ENCODE measurements at places on chromosomes 2 and 18.

- DNase-seq: no peak
Observed at GRCh38 chr18:58387716-58388115, 241.2 kb downstream of the ALPK2 start.

DNA sequence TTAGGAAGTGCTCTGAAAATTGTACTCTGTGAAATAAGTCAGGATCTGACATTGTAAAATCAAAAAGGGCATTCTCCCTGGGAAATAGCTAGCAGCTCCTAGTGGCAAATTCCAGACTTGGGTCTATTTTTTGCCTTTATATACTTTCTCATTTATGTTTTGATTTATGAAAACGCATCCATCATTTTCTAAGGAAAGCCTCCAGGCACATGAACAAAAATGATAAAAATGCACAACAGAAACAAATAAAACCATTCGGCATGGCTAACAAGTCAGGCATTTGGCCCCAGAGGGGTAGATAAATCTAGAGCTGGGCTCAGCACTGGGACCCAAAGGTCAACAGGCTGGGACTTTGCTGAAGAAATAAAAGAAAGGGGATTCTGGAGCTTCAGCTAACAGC, 167.0 kb downstream of the BCL11A start:
- DNase-seq: no peak

- no peak for DNase-seq
Observed at GRCh38 chr2:209476367-209477208, 52.7 kb downstream of the MAP2 start.

GRCh38 chr2:85580206-85580605, 2.8 kb downstream of the VAMP8 start:
- DNase-seq: no peak

DNA sequence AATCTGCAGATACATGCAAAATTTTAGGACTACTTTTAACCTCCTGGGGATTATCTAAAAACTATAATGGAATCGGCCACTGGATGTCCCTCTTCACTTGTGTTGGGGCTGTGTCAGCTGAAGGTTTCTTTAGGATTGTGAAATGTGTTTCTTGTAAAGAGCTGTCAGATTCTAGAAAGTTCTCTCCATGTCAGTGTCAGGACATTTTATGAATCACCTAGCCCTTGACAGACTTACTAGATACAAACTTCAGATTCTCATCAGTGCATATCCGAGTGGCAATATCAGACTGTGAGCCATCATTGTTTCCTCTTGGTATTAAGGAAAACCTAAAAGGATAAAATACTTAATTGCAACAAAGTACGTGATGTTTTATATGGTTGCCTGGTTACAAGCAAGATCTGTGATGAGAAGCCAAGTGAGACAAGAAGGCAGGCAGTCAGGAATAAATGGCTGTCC, 107.3 kb downstream of the CPS1 start:
- no peak for DNase-seq

- no peak for DNase-seq
Observed at GRCh38 chr2:11896386-11896785, 150.0 kb downstream of the LPIN1 start.

DNA sequence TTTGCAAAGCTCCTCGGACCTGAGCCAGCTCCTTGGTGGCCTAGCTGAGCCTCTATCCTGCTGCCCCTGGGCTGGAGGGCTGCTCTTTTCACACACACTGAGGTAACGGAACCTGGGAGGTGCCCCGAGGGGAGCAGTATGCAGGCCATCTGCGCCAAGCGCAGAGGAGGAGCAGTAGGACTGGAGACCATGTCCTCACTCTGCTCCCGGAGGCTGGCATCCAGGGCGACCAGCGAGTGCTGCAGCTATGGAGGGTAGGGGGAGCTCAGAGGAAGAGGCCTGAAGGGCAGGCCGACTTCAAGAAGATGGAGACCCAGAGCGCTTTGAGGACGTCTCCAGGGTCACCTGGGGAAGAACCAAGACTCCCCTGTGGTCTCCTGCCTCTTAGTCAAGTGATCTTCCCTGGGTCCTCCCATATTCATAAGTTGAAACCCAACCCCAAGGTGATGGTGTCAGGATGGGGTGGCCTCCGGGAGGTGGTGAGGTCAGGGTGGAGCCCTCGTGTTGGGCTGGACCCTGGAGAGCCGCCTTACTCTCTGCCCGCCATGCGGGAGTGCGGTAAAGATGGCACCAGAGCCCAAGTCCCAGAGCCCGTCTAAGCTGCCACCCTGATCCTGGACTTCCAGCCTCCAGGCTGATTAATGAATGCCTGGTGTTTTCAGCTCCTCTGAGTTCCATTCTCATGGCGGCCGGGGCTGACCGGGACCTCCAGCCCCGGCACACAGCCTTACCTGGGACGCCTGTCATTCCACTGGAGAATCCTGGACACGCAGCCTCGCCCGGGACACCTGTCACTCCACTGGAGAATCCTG, 160.7 kb downstream of the NDUFA10 start:
- no peak for DNase-seq

- DNase-seq: no peak
Observed at GRCh38 chr2:49830846-49831245, 676.5 kb upstream of the FSHR start.

- DNase-seq: no peak
Observed at GRCh38 chr2:179036353-179036905, 13.5 kb downstream of the CCDC141 start.

- DNase-seq: no peak
Observed at GRCh38 chr18:32450874-32451273, 19.8 kb downstream of the GAREM1 start.

DNA sequence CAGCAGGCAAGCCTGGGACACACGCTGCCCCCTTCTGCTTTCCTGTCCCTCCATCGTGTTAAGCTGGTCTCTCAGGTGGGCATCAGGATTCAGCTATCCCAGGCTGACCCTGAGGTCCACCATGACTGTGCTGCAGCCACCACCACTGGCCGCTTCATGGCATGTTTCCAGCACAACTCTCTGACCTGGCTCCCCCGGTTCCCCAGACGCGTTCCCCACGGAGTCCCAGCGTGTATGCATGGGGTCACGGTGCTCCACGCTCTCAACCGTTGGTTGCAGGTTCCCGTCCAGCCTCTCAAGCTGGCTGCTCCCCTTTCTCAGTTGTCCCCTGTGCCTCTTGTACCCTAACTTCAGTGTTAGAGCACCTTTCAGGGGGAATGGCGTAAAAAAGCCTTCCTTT, 20.3 kb downstream of the HPCAL1 start:
- no peak for DNase-seq

GRCh38 chr2:16096962-16097361, 156.6 kb downstream of the MYCN start:
- no peak for DNase-seq

- DNase-seq: no peak
Observed at GRCh38 chr2:166725927-166726924, 162.1 kb upstream of the XIRP2 start.

GRCh38 chr2:106130251-106130998, 63.7 kb downstream of the UXS1 start:
- no peak for DNase-seq

GRCh38 chr2:64262071-64262470, 117.9 kb upstream of the PELI1 start:
- no peak for DNase-seq

GRCh38 chr2:135066710-135067109, 14.6 kb downstream of the RAB3GAP1 start:
- no peak for DNase-seq

- DNase-seq: no peak
Observed at GRCh38 chr2:186612026-186612425, 22.2 kb downstream of the ITGAV start.

- no peak for DNase-seq
Observed at GRCh38 chr2:52931660-52932059, 835.9 kb upstream of the CHAC2 start.

- no peak for DNase-seq
Observed at GRCh38 chr18:79609841-79610281, 69.7 kb upstream of the CTDP1 start.

DNA sequence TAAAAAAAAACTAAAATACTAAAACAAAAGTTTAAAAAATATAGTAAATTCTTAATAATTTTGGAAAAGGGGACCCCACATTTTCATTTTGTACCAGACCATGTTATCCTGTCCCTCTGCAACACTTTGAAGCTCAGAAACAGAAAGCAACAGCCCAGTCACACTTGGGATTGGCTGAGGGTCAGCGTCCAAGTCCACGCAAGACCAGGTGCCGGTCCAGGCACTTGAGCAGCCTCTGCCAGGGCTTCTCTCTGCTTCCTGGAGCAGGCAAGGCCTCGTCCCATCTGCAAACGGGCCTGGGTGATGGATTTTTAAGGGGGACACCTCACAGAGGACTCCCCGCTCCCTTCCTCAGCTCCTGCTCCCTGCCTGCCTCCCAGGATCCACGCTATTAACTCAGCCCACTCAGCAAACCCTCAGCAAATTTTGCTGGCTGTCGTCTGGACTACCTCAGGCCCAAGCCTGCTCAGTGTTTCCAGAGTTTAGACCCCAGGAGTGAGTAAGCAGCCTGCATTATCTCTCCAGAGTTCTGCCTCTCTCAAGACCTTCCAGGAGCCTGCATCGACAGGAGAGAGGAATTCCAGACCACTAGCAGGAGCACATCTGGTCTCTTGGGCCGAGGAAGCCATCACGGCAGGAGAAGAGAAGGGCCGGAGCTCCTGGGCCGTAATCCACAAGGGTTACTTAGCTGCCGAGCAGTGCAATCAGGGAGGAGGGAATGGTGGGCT, 88.7 kb upstream of the STPG4 start:
- DNase-seq: no peak

GRCh38 chr2:231399046-231399852, 3.7 kb downstream of the B3GNT7 start:
- no peak for DNase-seq

DNA sequence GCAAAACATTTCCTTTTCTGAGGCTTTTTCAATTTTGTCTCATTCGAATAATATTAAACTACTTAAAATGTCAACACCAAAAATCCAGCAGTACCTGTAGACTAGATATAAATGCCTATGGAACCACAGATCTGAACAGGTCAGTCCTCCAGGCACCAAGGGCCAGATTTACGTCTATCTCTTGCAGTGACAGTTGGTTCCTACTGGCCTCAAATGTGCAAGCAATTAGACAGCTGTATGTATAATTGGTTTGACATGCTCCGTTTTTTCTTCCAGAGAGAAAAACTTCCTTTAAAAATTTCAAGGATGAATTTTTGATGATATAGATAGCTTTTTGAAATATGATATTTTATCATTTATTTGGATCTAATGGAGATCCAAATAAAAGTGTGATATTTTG, 443.8 kb upstream of the POU3F3 start:
- DNase-seq: no peak

- no peak for DNase-seq
Observed at GRCh38 chr2:223712642-223713041, 110.5 kb upstream of the SCG2 start.

GRCh38 chr2:236541008-236541562, 28.5 kb upstream of the ACKR3 start:
- DNase-seq: no peak

- DNase-seq: no peak
Observed at GRCh38 chr2:203937788-203938187, 1.2 kb downstream of the ICOS start.

- DNase-seq: peak; percentile 3
Observed at GRCh38 chr18:74534150-74534969, at the start of gene CNDP1. Gene CNDP1, plus strand, starts transcription at chr18:74534500. Its CDS starts 168 bp downstream, at chr18:74534668.

- no peak for DNase-seq
Observed at GRCh38 chr2:50397992-50398765, 633.8 kb downstream of the NRXN1 start.
